Naive thymus-derived CD4-positive, alpha-beta T cell (primary cell): ENCODE measurements at places on chromosomes 12 and 14.

DNA sequence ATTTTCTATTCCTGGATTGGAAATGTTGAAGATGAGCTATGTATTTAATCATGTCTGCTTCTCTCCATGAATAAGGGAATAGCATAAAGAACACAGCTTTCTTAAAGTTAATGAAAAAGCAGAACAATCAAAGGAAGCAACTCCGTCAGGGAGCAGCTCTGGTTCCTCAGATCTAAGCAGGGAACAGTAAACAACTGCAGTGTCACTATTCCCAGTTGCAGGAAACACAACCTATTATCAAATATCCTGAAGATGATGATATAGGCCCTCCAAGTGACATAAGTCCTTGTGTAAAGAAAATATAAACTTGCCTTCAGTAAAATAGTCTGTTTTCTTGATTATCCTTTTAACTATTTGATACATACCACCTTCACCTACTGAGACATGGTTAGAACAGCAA lies 228.1 kb downstream of the KCNC2 start:
- no peaks in the 10 kb centered on the region for H3K27me3 ChIP-seq
- H3K4me1 ChIP-seq: no peaks in the 10 kb centered on the region
- no peak for DNase-seq
- no peaks in the 10 kb centered on the region for H3K36me3 ChIP-seq
- H3K27ac ChIP-seq: no peak overlapping the region

GRCh38 chr12:113185180-113186032 lies at the start of the genes DDX54 and RITA1:
TSS of gene DDX54 (minus strand) at chr12:113185478. CDS start at chr12:113185451, 27 bp downstream.
TSS of gene RITA1 (plus strand) at chr12:113185721. CDS start at chr12:113186747, 1,026 bp downstream.
- no peaks in the 10 kb centered on the region for H3K27me3 ChIP-seq
- H3K27ac ChIP-seq: peak within 1 kb of the TSS; percentile 96
- peak; percentile 86 for DNase-seq
- H3K36me3 ChIP-seq: no peaks in the 10 kb centered on the region
- peaks cover 20% of the 10 kb centered on the region for H3K4me1 ChIP-seq

DNA sequence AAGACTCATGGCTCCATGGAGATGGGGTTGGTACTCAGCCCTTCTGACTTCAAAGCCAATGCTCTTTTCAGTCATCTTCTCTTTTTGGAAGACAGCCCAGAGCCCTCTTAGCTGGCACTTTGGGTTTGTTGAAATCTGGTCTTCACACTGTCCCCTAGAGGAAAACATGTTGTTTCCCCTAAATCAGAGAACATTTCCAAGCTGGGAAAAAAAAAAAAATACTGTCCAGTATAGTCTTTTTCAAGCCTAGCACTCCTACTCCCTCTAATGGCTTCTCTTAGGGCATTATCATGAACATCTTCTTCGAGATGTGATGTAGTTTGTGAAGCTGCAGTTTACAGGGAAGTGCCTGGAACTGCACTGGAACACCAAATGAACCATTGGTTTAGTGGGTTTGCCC lies 3.0 kb upstream of the ZC3H14 start:
- no peak for DNase-seq
- peaks cover 4% of the 10 kb centered on the region for H3K36me3 ChIP-seq
- H3K4me1 ChIP-seq: peaks cover 20% of the 10 kb centered on the region
- H3K4me3 ChIP-seq: no peak overlapping the region

- no peak overlapping the region for H3K4me3 ChIP-seq
- no peaks in the 10 kb centered on the region for H3K27me3 ChIP-seq
- no peak for DNase-seq
- H3K4me1 ChIP-seq: no peaks in the 10 kb centered on the region
- no peak overlapping the region for H3K27ac ChIP-seq
Observed at GRCh38 chr12:128076188-128076587, 190.8 kb upstream of the TMEM132C start.

- H3K4me3 ChIP-seq: no peak overlapping the region
- H3K27ac ChIP-seq: no peak overlapping the region
- H3K27me3 ChIP-seq: no peaks in the 10 kb centered on the region
- no peaks in the 10 kb centered on the region for H3K36me3 ChIP-seq
Observed at GRCh38 chr14:59688224-59689170, 111.9 kb upstream of the CCDC175 start.
